ENCODE measurements at places on chromosomes 3 and 15.

DNA sequence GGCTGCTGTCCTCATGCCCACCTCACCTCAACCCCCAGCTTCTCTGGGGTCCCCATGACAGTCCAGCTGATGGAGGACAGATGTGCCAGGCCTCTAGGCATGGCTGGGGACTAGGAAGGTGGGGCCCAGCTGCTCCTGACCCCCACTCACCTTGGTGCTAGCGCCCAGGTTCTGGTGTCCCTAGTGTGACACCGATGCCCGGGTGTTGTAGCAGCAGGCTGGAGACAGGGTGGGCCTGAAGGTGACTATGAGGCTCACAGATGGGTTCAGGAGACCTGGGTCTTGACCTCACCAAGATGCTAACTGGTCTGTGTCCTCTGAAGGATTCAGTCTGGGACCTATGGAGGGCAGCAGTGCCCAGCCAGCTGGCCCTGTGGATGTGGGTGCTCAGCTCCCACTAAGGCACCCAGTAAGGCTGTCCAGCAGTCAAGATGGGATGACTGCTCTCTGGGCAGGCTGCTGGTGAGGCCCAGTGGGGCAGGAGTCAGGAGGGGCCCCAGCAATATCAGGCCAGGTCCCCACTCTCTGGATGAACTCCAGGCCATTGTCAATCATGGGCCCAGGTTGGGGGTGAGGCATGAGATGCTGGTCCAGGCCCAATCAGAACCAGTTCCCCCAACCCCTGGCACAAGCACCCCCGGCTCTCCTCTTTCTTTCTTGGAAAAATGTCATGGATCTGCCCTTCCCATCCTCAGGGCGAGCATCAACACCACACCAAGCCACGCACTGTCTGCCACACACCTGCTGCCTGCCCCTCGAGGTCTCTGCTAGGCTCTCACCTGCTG is 33.0 kb downstream of the ALDH1L1 start:
- no peak for DNase-seq

- DNase-seq, result no peak
These were observed 232.5 kb upstream of the TBL1XR1 start for GRCh38 chr3:177429771-177430170.

- DNase-seq, result no peak
These were observed 182.4 kb upstream of the DPH6 start for GRCh38 chr15:35728219-35728940.

GRCh38 chr15:94924971-94925598 is 693.7 kb downstream of the MCTP2 start:
- DNase-seq, result no peak

DNA sequence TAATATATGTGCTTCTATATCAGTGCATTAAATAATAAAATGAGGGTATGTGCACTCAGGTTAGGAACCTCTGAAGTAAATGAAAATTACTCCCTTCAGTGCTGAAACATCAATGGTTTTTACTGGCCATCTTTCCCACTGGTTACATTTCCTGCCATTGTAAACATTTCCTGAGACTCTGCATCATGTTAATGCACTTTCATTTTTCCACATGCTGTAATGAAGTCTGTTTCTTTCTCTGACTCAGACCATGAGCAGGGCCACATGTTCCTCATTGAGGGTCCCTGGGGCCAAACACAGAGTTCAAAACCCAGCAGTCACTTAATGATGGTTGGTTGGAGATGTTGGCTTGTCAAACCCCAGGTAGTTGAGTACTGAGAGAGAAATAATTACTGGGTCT is 15.3 kb downstream of the FAM3D start:
- DNase-seq, result no peak

- DNase-seq, result no peak
These were observed 44.7 kb downstream of the TCF12 start for GRCh38 chr15:56963126-56963525.

DNA sequence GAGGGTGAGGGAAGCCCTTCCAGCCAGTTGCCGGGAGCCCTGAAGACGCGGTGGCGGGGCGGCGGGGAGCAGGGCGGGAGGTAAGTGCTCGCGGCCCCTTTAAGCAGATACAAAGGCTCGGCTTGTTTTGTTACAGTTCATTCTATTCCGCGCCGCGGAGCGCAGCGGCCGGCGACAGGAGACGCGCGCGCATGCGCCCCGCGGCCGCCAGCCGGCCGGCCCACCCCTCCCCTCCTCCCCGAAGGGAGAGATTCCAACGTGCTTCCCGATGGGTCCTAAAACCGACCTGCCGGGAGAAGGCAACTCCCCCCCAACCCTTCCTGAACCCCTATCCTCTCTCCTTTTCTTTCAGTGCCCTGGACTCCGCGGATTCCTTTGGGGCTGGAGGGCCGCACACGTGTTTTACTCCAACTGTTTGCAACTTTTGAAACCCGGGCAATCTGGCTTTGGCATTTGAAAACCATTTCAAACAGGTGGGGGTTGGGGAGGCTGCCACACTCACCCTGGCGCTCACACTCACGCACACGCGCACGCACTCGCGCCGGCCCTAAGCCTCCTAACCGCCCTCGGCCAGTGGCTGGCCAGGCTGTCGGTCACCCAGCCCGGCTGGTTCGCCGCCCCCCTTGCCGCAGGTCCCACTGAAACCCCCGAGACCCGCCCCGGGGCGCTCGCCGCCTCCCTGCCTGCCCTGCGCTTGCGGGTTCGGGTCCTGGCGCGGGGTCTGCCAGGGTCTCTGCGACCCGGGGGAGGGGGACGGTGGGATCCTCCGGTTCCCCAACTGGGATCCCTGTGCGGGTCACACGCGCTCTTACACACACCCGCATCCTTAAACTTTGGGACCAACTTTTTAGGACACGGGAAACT is at the start of gene MAGI1:
Gene MAGI1, minus strand, starts transcription at position 193 of the 864 bp plus-strand sequence. CDS start 610 bp downstream, outside the sequence.
- peak; percentile 90 for DNase-seq

DNA sequence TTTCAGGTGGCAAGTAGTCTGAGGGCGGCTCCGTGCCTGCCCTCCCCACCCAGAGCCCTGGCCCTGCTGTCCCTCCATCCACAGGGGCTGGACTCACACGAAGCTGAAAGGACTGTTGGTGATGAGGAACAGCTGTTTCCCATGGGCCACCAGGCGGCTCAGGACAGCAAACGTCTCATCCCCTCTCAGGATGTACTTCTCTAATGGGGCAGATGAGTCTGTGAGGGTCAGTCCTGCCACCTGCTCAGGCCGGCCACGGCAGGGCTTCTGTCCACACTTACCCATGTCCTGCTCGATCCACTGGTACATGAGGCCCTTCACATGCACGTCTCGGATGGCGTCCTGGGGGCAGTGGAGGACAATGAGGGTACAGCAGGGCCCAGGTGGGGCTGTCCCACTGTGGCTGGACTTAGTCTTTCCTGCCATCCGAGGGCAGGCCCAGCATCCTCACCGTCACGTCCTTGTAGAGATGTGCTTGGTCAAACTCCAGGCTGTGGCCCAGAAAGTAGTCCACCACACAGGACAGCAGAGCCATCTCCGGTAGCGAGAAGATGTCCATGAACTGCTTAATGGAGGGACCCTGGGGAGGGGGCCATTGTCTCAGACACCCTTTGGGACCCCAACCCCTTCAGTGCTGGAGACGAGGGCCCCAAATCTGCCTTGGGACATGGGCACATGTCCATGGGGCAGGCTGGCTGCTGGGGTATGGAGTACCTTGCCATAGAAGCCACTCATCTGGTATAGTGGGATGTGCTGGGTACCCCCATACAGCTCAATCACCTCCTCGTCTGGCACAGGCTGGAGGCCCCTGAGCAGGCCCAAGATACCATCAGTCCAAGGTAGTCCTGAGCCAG is 5.7 kb downstream of the NT5DC2 start:
- DNase-seq, result no peak

GRCh38 chr3:25783661-25784512 is 644 bp upstream of the NGLY1 start:
- peak; percentile 30 for DNase-seq

DNA sequence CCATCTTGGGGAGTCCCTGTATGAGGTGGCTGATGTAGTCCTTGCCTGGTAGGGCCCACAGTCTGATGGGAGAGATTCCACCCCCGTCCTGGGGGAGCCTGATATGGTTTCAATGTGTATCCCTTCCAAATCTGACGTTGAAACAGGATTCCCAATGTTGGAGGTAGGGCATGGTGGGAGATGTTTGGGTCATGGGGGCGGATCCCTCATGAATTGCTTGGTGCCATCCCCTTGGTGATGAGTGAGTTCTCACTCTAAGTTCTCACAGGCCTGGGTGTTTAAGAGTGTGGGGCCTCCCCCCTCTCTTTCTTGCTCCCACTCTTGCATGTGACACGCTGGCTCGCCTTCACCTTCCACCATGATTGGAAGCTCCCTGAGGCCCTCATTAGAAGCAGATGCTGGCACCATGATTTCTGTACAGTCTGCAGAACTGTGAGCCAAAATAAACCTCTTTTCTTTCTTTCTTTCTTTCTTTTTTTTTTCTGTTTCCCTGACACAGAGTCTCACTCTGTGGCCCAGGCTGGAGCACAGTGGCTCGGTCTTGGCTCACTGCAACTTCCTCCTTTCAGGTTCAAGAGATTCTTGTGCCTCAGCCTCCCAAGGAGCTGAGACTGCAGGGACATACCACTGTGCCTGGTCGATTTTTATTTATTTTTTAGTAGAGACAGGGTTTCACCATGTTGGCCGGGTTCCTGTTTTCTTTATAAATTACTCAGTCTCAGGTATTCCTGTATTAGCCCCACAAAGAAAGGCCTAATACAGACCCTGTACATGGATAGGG is 28.6 kb downstream of the ITGA11 start:
- DNase-seq, result no peak

DNA sequence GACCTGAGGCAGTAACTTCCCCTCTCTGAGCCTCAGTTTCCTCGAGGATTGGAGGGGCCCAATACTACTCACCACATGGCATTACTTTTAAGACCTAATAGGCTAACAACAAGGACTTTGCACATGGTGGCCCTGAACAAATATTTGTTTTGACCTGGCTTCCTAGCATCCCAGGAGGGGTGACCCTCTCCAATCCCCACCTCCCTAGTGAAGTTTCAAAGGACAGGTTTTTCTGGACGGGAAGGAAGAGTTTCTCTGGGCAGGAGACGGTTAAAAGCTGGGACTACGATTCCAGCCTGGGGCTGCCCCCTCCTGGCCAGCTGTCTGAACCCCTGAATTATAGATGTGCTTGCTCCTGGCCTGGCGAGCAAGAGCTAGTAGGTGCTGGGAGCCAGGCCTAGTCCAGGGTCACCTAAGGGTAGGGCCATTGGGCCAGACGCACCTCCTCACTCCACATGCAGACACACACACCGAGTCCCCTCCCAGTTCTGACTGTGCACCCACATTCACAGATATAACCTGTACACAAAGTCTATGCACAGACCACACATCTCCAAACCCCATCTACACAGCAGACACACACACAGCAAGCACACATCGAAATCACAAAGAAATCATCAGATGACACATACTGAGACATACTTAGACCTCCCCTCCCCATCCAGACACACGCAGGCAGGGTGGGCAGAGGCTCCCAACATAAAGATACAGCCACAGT is 2.7 kb upstream of the ISL2 start:
- peak; percentile 85 for DNase-seq

GRCh38 chr15:84987949-84988624 is 6.4 kb downstream of the PDE8A start:
- no peak for DNase-seq

- no peak for DNase-seq
These were observed 43.7 kb upstream of the GNB5 start for GRCh38 chr15:52234596-52235541.

DNA sequence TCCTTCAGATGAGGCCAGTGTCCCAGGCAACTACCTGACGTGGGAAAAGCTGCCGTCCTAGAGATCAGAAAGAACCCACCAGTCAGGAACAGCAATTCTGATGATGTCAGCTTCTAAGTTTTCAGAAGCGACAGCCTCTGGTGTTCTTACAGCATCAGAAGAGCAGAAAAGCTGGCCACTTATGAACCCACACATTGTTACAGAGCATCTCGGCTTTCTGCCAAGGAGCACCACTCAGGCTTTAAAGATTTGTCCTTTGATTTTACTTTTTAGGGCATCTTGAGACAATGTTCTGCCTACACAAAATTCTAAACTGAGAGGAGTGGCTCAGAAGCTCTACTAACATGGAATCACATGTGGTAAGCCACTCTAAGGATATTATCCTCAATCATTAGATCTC is 49.7 kb upstream of the BOC start:
- no peak for DNase-seq

- peak; percentile 52 for DNase-seq
These were observed 773 bp downstream of the ANKRD28 start for GRCh38 chr3:15796771-15797641.

DNA sequence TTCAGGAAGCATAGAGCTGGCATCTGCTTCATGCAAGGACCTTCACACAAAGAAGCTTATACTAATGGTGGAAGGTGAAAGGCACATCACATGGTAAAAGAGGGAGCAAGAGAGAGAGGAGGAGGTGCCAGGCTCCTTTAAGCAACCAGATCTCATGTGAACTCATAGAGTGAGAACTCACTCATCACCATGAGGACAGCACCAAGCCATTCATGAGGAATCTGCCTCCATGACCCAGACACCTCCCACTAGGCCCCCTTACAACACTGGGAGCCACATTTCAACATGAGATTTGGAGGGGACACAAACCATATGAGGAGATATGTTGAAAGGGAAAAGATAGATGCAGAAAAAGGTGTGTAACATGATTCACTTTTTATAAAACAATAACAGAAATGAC is 48.4 kb upstream of the TLE3 start:
- no peak for DNase-seq

DNA sequence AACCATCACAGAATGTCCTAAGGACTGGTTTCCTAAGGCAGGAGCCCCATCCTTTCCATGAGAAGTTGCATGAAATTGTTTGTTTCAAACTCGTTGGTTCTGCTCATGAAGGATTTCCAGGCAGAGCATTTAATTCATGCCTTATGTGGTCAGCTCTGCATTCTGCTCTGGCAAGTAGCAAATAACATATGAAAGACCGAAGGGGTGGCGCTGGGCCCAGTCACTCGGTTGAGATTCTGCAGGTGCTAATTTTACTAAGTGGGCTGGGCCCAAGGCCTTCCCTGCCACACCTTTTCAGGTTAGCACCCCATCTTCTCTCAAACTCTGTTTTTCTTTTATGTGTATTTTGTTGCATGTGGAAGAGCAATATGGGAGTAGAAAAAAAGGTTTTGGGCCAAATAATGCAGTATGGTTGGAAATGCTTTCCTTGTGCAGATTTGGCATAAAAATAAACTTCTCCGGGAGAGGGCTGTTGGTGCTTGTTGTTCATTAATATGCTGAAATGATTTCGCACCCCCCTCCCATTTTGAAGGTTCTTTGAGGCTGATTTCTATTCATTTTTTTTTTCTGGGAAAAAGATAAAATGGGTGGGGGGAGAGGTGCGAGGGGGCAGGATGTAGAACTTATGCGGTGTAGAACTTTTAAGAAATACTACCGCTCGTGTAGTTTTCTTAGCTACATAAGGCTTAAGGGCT is 182.9 kb upstream of the FEZF2 start:
- no peak for DNase-seq

DNA sequence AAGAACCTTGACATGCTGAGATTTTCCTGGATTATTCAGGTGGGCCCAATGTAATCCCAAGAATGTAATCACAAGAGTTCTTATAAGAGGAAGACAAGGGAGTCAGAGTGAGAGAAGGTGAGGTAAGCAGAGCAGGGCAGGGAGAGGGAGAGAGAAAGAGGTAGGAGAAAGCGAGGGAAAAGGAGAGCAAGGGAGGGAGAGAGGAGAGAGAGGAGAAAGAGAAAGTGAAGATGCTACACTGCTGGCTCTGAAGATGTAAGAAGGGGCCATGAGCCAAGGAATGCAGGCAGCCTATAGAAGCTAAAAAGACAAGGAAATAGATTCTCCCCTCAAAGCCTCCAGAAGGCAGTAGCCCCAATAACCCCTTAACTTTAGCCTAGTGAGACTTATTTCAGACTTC is 28.7 kb upstream of the FAM98B start:
- DNase-seq, result no peak

GRCh38 chr15:90035840-90036230 is 34.7 kb downstream of the ZNF710 start:
- DNase-seq, result no peak

Measured in HepG2 (cell line).